Left ventricle myocardium inferior (tissue), 1 donor: ENCODE measurements at places on chromosomes 12 and 14. TPM values are rescaled to one million over a fixed set of nuclear protein-coding genes. Genes with fewer than 3 reads are reported as not detected.

The WDHD1 gene
- total RNA-seq, result 1.3 TPM

The ALX1 gene
- total RNA-seq, result not detected

The ZFYVE1 gene
- 14.4 TPM for total RNA-seq

The ITGB7 gene
- 1.1 TPM for total RNA-seq

The BATF gene
- total RNA-seq, result 0.93 TPM

The OR6C2 gene
- total RNA-seq, result not detected

The PLD4 gene
- total RNA-seq, result 0.44 TPM
